ENCODE measurements at places on chromosomes 4 and X.

DNA sequence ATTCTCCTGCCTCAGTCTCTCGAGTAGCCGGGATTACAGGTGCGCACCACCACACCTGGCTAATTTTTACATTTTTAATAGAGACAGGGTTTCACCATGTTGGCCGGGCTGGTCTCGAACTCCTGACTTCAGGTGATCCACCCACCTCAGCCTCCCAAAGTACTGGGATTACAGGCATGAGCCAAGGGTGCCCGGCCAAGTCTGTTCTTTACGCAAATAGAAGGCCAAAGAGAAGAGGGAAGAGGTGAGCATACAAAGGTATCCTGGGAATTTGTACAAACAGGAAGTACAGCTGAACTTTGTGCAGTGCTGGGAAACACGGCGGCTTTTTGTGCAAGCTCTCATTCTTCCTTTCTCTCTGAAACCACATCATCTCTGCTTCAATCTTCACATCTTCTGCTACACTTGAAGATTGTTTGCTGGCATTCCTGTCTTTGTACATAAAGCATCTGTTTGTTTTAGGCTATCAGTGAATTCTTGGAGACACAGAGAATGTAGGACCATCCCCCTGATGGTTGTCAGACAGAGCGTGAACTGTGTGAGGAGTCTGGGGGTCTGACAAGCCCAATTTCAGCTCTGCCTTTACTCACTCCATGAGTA, 71.9 kb upstream of the PRSS48 start:
- DNase-seq, result no peak

GRCh38 chr4:98659106-98659592, 738 bp upstream of the TSPAN5 start:
- DNase-seq, result no peak

GRCh38 chrX:119762718-119763117, 4.3 kb downstream of the SOWAHD start:
- no peak for DNase-seq

DNA sequence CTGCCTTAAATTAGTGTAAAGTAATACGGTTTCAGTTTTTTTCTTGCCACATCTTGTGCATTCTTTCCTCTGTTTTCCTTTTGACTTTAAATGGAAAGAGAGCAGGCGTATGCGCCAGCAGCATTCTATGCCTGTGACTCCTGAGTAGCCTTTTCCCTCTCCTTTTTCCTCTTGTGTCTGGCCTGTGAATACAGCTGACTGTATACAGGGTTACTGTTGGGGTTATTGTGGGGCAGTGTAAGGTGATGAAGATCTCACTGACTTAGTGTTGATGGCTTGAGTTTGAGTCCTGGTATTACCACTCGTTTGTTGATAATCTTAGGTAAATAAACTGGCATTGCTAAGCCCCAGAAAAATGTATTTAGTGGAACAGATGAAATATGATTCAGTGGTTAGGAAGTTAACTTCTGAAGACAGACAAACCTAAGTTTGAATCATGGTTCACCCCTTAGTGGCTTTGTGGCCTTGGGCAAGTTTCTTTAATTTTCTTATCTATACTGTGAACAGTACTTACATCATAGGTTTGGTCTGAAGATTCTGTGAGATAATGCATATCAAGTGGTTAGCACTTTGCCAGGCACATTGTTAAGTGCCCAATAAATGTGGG, 105.1 kb downstream of the FNIP2 start:
- no peak for DNase-seq

GRCh38 chrX:105823092-105823455, 735 bp downstream of the NRK start:
- DNase-seq, result no peak

DNA sequence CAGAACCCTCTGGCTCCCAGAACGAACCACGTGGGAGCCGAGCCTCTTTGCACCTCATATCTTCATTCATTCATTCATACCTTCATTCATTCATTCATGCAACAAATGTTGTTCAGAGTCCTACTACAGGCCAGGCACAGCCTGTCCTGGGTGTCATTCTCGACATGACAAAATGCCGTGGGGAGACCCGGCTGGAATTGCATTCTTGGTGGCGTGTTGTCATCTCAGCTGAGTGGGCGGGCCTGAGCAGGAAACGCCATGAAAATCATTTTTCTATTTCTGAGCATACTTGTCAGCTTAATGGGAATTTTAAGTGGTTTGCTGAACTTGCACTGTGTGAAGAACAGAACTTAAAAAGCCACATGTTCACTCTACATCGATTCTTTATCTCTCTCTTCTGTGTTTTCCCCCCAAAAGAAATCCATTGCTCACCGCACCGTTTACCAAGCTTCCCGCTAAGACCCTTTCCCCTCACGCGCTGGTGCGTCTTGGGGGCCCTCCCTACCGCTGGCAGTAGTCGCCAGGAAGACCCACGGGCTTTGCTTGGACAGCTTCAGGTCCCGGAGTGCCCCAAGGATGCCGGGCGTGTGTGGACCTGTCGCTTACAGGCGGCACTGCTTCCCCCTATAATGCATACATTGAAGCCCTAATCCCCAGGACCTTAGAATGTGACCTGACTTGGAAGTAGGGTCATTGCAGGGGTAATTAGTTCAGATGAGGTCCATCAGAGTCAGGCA, 41.6 kb upstream of the HMX1 start:
- DNase-seq, result no peak

- no peak for DNase-seq
These were observed 389.0 kb upstream of the ZFP42 start for GRCh38 chr4:187606581-187606980.

DNA sequence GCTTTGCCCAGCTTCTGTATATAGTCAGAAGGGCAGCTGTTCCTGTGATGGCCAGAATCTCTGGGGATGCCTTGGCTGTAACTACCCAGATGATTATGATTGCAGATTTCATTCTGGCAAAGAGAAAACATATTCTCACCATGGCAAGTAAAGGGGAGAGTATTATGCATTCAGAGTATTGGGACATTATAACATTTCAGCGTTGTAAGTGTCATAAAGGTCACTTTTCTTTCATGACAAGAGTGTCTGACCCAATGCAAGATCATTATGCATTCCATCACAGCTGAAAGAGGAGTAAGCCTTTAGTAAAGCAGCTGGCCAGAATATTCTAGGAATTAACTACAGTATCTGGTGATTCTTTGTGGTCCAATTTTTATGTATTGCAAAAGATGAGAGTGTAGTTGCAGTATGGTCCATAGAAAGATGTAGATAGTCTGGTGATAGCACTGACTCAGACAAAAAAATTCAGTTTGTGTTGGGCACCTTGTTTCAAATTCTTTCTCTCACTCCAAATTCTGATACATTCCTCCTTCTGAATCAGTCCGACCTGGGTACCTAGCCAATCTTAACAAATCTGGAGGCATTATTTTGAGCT, 2366.3 kb downstream of the PCDH7 start:
- DNase-seq, result no peak

GRCh38 chr4:7368296-7368695, 66.4 kb downstream of the PSAPL1 start:
- no peak for DNase-seq

DNA sequence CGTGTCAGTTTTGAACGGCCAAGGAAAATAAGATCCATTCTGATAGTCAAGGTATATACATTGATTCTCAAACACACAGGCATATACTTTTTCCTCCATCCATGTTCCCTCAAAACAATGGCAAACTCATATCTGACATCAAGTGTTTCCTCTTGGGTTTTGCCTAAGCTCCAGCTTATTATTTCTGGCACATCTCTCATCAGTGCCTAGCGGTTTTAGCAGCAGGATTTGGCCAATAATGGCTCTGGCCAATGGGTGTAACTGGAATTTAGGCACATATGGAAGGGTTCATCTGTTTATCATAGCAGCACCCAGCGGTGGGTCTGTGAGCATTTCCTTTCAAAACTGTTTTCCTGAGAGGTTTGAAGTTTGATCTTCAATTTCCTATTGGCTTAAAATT, 161.6 kb upstream of the TLL1 start:
- no peak for DNase-seq

DNA sequence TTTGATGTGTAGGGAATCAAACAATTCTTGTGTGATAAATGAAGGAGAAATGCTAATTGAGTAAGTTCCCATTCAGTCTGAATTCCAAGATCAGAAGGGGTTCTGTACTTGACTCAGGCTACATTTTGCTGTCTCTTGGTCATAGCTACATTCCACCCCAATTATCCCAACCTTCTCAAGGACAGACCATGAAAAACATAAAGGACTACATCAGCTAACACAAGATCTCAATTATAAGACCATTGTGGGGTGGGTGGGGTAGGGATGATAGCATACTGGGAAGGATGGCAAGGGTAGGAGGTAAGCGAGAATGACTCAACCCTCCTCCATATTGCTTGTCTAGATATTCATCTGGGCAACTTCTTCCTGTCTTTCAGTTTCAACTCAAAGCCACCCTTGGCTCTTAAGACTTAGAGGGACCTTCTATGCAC, 87.4 kb upstream of the ETNPPL start:
- no peak for DNase-seq

DNA sequence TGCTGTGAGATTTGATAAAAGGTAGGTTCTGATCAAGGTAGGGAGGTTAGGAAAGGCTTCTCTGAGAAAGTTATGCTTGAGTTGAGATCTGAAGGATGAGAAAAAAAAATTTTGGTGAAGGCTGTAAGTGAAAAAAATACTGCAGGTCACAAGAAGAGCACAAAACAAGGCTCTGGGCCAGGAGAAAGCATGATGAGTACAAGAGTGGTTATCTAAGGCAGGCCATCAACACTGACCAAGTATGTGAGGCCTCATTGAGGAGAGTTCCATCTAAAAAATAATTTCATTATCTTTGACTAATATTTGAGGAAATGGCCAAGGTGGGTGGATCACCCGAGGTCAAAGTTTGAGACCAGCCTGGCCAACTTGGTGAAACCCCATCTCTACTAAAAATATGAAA, 71.6 kb upstream of the SLC4A4 start:
- DNase-seq, result no peak

DNA sequence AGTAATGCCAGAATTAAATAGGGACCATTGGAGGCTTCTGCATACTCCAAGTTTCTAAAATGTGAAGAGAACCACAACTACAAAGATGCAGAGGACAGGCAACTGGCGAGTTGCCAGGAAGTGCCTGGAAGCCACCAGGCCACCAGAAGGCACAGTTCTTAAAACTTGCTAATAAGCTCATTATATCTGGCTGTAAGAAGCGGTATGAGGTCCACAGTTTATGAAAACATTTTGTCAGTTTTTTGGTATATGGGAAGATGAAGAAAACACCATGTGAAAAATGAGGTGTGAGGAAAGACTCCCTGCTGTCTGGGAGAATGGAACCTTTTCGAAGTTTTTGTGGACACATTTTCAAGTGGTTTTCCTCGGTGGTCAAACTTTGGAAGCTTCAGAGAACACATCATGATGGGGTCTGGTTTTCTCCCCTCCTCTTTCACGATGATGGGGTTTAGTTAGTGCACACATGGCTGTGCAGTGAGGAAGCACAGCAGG, 202.7 kb downstream of the NR3C2 start:
- DNase-seq, result no peak

DNA sequence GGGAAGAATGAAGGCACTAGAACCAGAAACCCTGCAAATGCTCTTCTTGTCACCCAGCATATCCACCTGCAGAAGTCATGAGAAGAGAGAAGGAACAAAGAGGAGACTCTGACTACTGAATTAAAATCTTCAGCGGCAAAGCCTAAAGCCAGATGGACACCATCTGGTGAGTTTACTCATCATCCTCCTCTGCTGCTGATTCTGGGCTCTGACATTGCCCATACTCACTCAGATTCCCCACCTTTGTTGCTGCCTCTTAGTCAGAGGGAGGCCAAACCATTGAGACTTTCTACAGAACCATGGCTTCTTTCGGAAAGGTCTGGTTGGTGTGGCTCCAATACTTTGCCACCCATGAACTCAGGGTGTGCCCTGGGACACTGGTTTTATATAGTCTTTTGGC, 181.7 kb downstream of the AR start:
- no peak for DNase-seq

DNA sequence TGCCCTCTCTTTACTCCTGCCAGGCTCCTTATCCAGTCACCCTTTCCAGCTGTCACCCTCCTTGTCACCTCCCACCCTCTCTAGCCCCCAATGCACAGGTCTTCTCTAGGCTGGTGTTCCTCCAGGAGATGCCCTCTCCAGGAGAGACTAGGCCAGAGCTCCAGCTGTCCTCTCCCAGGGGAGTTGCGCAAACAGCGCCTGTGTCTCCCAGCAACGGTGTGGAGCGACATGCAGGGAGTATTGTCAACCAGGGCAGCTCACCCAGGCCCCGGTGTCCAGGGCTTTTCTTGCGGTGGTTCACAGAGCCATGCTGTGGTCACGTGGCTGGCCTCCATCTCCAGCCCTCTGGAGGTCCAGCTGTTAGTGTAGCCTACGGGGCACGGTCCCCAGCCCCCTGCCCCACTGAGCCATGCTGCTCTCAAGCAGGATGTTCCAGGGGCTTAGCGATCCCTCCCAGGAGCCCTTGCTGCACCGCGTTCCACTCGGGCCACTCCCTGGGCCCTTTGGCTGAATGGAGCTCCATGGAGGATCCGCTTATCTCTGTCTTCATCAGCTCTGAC, 34.8 kb downstream of the CCNQ start:
- DNase-seq, result no peak

DNA sequence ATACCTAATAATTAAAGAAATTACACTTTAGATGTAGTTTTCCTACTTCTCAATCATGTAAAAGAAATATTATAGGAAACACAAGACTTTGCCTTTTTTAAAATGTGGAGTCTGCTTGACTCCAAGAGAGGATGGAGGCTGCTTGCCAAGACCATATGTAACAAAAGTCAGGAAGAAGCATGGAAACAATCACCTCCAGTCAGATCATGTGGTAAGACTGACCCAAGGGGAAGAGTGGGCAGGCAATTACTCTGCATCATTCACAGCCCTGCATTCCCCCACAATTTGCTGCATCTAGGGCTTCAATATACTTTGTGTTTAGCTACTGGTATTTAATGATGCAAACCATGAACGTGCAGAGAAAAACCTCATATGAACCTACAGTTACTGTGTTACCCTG, 78.0 kb upstream of the RXFP1 start:
- DNase-seq, result no peak

DNA sequence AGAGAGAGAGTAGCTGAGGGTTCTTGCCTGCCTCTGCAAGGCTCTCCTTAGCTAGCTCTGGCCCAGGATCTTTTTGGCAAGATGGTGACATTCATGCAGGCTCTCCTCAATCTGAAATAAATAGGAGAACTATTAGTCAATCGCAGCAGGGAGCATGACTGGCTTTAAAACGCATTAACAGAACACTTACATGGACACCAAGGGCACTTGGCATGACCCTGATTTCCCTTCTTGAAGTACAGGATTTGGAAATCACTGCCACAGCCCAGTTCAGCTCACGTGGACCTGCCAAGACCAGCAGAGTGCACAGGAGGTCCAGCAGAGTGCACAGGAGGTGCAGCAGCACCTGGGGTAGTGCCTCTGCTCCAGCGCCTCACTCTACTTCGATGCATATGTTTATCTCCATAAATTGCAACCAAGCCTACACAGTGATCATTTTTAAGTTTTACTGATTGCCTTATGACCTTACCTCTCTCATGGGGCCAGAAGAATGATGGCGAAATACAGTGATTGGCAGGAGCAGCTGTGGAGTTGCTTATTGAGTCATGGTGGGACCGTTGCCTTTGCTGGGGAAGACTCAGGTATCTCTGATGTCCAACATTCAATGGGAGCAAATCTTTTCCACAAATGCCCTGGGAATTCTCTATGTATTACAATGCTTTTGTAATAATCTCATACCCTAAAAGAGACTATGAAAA, 122.4 kb downstream of the SYNPO2 start:
- DNase-seq, result no peak
